Natural killer cell (primary cell): ENCODE measurements at places on chromosomes 7 and 10. TPM values are rescaled to one million over a fixed set of nuclear protein-coding genes. Genes with fewer than 3 reads are reported as not detected.

ADAM22 gene
- total RNA-seq, result 3.7 TPM

DNA sequence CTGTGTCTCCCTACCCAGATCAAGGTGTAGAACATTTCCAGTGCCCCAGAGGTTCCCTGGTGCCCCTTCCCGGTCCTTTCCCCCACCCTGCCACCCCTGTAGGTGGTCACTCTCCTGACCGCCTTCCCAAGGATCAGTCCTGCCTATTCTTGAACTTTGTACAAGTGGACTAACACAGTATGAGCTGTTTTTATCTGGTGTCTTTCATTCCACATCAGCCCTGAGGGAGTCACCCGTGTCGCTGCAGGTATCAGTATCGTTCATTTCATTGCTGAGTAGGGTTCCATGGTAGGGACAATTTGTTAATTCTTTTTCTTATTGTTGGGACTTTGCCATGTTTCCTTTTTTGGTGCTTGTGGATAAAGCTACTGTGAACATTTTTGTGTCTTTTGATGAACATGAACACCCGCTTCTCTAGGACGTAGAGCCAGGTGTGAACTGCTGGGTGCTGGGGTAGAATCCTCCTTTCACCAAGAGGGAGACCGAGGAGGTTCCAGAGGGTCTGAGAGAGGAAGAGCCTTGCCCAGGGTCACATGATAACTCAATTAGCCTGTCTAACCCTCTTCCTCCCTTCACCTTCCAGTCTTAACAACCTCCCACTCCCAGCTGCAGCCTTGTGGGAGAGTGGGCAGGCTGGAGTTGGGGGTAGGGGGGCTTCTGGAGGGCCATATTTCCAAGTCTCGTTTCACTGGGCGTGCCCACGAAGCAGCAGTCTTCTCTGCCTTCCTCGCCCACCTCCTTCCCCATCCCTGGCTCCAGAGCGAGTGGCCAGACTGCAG, 18.0 kb downstream of the PALD1 start:
- H3K27ac ChIP-seq, result no peak overlapping the region
- no peaks in the 10 kb centered on the region for H3K36me3 ChIP-seq
- no peak for DNase-seq

- no peak overlapping the region for H3K4me3 ChIP-seq
- H3K4me1 ChIP-seq, result no peaks in the 10 kb centered on the region
- H3K27me3 ChIP-seq, result no peaks in the 10 kb centered on the region
- no peaks in the 10 kb centered on the region for H3K36me3 ChIP-seq
- peak; percentile 72 for DNase-seq
Observed at GRCh38 chr10:80684259-80684658, 146.6 kb downstream of the SH2D4B start.

- no peak overlapping the region for H3K27ac ChIP-seq
- H3K4me3 ChIP-seq, result no peak overlapping the region
- DNase-seq, result no peak
- no peaks in the 10 kb centered on the region for H3K36me3 ChIP-seq
- H3K27me3 ChIP-seq, result no peaks in the 10 kb centered on the region
Observed at GRCh38 chr10:84261236-84261915, 16.5 kb downstream of the RGR start.
